ENCODE measurements at places on chromosomes 7 and 10.

DNA sequence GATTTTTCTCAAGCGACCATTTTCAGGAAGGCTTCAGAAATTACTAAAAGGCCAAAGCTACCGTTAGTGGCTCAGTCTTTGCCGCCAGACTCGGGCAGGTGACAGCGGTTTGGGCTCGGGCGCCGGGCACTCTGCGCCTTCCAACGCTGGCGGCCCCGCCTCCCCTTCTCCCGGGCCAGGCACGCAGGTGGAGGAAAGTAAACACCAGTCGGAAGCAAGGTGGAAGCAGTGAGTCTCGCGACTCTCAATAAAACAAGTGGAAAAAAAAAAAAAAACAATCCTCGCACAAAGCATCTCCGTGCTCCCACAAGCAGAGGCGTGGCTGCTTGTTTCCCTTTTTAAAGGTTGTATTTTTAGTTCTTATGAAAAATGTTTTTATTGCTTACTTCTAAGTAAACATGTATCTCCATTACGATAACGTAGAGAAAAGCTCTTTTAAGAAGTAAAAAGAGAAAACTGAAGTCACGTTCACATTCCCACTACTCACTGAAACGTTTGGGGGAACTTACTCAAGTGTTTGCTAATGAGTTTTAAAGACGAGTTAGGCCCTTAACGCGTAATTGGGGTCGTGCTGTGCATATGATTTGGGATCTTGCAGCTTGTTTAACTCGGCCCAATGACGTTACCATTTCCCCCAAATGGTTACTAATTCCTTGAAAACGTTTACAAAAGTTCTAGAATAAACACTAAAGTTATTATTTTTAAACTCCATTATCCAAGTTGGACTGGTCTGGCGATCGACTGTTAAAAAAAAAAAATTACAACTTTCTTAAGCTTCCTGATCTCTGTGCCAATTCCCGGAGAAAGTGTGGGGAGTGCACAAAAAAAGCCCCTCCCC, 864 bp downstream of the CDCA7L start:
- DNase-seq: peak; percentile 43

DNA sequence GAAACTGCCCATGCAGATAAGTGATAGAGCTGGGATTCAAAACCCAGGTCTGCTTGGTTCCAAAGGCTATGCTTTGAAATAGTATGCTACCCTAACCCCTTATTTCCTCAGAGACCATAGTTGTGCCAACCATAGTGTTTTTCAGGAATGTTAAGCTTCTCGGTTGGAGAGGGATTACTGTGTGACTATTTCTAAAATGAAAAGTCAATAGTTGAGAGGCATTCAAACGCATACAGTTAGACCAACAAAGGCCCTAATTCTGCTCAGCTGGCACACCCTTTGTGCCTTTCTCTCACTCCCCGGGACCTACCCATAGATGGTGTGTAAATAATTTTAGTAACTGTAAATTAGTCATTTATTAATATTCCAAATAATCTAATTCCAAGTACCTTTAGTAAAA, 64.6 kb upstream of the RNF148 start:
- no peak for DNase-seq

DNA sequence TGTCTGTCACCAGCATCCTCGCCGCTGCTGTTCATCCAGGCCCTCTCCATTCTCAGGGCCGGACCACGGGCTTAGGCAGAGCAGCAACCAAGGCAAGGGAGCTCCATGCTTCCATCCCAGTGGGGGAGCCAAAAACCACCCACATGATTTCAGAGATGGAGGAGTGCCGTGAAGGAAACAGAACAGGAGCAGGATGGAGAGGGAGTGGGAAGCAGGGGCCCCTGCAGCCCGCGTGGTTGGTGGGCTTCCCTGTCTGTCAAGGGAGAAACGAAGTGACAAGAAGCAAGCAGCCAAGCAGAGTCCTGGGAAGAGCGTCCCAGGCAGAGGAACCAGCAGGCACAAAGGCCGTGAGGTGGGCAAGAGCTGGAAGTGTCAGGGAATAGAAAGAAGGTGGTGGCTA, 95.7 kb downstream of the SLIT1 start:
- no peak for DNase-seq

GRCh38 chr7:2575733-2576340, 17.1 kb downstream of the IQCE start:
- no peak for DNase-seq

DNA sequence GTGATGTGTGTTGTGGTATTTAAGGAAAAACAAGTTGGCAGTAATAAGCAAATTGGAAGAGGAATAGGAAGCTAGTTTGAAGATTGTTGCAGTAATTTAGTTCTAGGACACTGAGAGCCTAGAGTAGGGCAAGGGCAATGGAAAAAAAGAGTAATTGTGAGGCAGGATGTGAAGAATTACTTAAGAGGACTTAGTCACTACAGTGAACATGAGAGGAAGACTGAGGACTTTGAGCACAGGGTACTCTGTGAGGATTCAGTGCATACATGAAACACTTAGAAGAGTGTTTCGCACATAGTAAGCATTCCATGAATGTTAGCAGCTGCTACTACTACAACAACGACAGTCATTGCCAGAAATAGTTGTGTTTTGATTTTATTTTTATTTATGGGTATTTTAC, 30.9 kb upstream of the DKK1 start:
- DNase-seq: no peak

- no peak for DNase-seq
Observed at GRCh38 chr10:128324058-128324827, 198.0 kb upstream of the MKI67 start.

Data from HEK293T (cell line).